ENCODE measurements at places on chromosomes 11 and 22.

- DNase-seq = no peak
These were observed 3.6 kb downstream of the MTMR3 start for GRCh38 chr22:29886596-29886995.

- no peak for DNase-seq
These were observed 10.5 kb downstream of the MIF start for GRCh38 chr22:23904573-23905254.

- no peak for DNase-seq
These were observed 20.4 kb downstream of the CTR9 start for GRCh38 chr11:10771457-10771856.

- no peak for DNase-seq
These were observed 31.4 kb upstream of the BRSK2 start for GRCh38 chr11:1358286-1358685.

- no peak for DNase-seq
These were observed 347.9 kb upstream of the FAT3 start for GRCh38 chr11:91876746-91877145.

GRCh38 chr22:36926721-36927435 lies 13.4 kb downstream of the CSF2RB start:
- DNase-seq = no peak

Data from EH (cell line).